ENCODE measurements at places on chromosomes 16 and 17.
A peak's percentile ranks its signal among the peaks of the same experiment; 100 is the strongest.

DNA sequence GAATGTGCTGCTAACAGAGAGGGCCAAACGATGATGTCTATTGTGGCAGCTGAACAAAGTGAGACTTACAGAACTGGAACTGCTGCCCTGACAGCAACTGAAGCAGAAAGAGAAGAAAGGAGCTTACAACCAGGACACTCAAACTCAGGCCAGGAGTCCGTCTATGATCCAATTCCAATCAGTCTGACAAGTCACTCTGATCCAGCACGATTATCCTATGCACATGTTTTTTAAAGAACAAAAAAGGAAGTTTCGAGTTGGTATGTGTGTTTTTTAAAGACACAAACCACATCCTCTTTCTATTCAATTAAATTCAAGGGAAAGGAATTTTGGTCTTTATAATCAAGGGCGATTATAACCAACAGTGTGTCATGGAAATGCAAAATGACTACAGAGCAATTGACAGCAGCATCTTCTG is 42.4 kb upstream of the MTMR4 start:
- no peak for DNase-seq
- H3K4me1 ChIP-seq = peaks cover 10% of the 10 kb centered on the region
- no peaks in the 10 kb centered on the region for H3K36me3 ChIP-seq
- no peak overlapping the region for H3K27ac ChIP-seq
- no peak overlapping the region for H3K4me3 ChIP-seq
- no peaks in the 10 kb centered on the region for H3K27me3 ChIP-seq

GRCh38 chr16:53678155-53678554 is 25.5 kb downstream of the RPGRIP1L start:
- no peak overlapping the region for H3K4me3 ChIP-seq
- no peak for DNase-seq
- no peaks in the 10 kb centered on the region for H3K36me3 ChIP-seq
- no peaks in the 10 kb centered on the region for H3K4me1 ChIP-seq

DNA sequence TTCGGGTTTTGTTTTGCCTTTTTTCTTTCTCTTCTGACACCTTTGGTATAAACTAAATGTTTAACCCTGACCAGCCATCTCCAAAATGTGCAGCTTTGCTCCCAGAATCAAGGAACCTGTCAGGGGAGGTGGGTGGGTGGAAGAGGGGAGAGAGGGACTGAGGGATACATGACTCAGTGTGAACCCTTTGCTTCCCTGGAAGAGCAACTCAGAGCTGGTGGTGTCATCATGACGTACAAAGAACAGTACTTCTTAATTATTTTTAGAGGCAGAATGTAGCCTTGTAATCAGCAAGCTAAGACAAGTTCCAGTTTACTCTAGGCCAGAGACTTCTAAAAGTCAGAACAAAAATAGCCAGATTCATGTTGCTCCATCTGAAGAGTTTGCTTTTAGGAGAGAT is 119.6 kb upstream of the HAS3 start:
- no peaks in the 10 kb centered on the region for H3K27me3 ChIP-seq
- no peaks in the 10 kb centered on the region for H3K36me3 ChIP-seq

- no peak overlapping the region for H3K27ac ChIP-seq
- H3K27me3 ChIP-seq = peaks cover 3% of the 10 kb centered on the region
- peaks cover 12% of the 10 kb centered on the region for H3K4me1 ChIP-seq
- DNase-seq = peak; percentile 46
- H3K36me3 ChIP-seq = no peaks in the 10 kb centered on the region
- no peak overlapping the region for H3K4me3 ChIP-seq
Observed at GRCh38 chr17:58630883-58631522, 60.8 kb downstream of the TEX14 start.

DNA sequence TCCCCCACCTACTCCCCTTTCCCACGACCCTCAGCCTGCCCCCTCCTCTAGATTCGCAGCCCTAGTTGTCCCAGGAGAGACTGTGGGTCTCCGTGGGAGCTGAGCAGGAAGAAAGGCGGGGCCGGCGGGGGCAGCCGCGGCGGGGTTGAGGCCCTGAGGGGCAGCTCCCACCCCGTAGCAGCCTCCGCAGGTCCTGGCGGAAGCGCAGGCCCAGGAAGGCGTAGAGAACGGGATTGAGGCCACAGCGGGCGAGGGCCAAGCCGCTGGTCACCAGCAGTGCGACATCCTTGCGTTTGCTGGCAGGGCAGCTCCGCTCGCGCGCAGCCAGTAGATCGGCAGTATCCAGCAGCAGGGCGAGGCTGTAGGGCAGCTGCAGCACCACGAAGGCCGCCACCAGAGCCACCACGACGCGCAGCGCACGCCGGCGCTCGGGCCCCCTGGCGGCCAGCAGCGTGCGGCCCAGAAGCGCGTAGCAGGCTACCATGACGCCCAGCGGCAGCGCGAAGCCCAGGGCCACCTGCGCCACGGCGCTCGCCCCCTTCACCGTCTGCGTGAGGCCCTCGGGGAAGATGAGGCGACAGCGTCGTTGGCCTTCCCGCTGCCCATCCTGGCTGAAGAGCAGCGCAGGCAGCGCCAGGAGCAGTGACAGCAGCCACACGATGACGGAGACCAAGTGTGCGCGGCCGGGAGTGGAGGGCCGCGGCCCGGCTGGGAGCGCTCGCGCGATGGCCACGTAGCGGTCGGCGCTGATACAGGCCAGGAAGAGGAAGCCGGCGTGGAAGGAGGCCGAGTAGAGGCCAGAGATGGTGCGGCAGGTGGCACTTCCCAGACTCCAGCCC is 1.9 kb downstream of the CCR10 start:
- peak; percentile 86 for DNase-seq
- H3K27ac ChIP-seq = peak overlapping the region; percentile 61
- H3K27me3 ChIP-seq = peaks cover 24% of the 10 kb centered on the region
- no peak overlapping the region for H3K4me3 ChIP-seq

GRCh38 chr16:69834807-69835466 is 72.8 kb downstream of the WWP2 start:
- H3K4me3 ChIP-seq = no peak overlapping the region
- H3K27ac ChIP-seq = no peak overlapping the region
- peaks cover 15% of the 10 kb centered on the region for H3K4me1 ChIP-seq

GRCh38 chr16:58885528-58886170 is 151.5 kb upstream of the GOT2 start:
- no peak for DNase-seq
- H3K27me3 ChIP-seq = peaks cover 3% of the 10 kb centered on the region
- H3K36me3 ChIP-seq = no peaks in the 10 kb centered on the region
- peaks cover 4% of the 10 kb centered on the region for H3K4me1 ChIP-seq
- H3K27ac ChIP-seq = no peak overlapping the region

DNA sequence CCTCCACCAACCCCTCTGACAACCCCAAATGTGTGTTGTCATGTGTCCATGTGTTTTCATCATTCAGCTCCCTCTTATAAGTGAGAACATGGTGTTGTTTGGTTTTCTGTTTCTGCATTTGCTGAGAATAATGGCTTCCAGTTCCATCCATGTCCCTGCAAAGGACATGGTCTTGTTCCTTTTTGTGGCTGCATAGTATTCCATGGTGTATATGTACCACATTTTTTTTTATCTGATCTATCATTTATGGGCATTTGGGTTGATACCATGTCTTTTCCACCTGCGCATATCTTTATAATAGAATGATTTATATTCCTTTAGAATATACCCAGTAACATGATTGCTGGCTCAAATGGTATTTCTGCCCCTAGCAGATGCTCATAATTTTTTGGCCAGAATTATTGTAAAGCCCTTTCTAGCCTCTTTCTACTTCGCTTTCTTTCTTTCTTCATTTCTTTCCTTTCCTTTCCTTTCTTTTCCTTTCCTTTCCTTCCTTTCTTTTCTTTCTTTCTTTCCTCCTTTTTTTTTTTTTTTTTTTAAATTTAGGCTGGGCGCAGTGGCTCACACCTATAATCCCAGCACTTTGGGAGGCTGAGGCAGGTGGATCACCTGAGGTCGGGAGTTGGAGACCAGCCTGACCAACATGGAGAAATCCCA is 12.7 kb downstream of the REXO5 start:
- H3K36me3 ChIP-seq = peaks cover 4% of the 10 kb centered on the region
- no peak overlapping the region for H3K27ac ChIP-seq
- H3K4me1 ChIP-seq = no peaks in the 10 kb centered on the region
- no peak overlapping the region for H3K4me3 ChIP-seq
- DNase-seq = no peak

GRCh38 chr17:32958418-32958817 is 30.5 kb downstream of the TMEM98 start:
- H3K27ac ChIP-seq = no peak overlapping the region
- H3K27me3 ChIP-seq = peaks cover 7% of the 10 kb centered on the region
- H3K4me3 ChIP-seq = no peak overlapping the region
- DNase-seq = no peak

DNA sequence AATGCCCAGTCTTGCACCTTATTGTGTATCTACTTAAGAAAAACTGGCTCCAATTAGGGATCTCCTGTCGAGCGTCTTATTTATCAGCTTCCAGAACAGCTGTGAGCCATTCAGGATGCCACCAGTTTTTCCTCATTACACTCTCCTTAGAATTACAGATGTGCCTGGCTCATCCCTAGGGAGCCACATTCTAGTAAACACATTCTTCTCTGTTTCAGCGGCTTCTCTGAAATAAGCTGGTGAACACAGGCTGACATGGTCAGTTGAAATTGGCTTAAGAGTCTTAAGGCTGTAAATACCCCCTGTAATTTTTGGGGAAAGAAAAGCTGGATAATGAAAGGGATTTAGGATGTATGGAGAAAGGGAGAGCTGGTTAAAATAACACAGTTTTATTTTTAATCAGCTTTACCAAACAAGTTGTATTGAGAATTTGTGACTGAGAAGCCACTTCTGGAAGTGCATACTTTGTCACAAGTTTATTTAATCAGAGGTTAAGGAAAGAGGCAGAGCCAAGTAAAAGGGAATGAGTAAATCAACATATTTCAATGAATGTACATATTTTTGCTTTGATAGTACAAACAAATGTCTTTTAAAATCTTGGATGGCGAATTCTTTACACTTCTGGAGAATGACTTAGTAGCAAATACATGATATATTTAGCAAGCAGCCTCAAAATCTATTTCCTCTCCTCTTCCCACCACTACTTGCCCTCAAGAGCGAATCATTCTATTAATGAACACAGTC is 562.0 kb upstream of the GOT2 start:
- no peaks in the 10 kb centered on the region for H3K4me1 ChIP-seq
- no peak overlapping the region for H3K4me3 ChIP-seq

- H3K27me3 ChIP-seq = peaks cover 2% of the 10 kb centered on the region
- no peak overlapping the region for H3K4me3 ChIP-seq
- no peak for DNase-seq
- peaks cover 9% of the 10 kb centered on the region for H3K4me1 ChIP-seq
- H3K27ac ChIP-seq = no peak overlapping the region
Observed at GRCh38 chr17:70187383-70187782, 18.1 kb downstream of the KCNJ2 start.

DNA sequence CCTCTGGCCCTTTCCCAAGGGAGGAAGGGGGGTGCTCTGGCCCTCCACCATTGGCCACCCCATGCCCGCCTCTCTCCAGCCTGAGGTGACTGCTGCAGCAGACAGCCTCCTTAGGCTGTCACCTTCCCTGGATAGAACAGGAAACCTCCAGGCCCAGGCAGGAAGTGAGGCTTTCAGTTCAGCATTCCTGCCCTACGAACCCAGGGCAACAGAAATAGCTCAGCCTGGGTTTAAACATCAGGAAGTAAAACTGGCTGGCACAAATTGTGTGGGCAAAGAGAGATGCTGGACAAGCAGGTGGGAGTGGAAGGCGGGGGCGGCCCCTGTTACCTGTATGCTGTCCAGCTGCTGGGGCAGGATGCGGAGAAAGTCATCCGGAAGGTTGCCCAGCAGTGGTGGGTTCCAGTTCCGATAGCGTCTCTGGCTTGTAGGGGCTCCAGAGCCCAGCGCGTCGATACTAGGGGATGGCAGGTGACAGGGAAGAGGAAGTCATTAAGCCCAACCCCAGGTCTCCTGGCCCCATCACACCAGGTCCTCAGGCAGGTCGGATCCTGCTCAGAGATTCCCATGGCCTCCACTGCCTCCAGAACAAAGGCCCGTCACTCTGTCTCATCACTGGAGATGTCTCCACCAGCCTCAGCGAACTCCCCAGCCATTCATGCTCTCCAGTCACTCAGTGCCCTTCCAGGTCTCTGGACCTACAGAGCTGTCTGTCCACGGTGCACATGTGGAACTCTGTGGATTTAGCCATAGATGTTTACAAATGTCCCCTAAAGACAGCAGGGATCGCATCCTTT is 23.6 kb upstream of the MRPS23 start:
- peaks cover 6% of the 10 kb centered on the region for H3K36me3 ChIP-seq
- peaks cover 56% of the 10 kb centered on the region for H3K4me1 ChIP-seq
- peaks cover 14% of the 10 kb centered on the region for H3K27me3 ChIP-seq
- peak overlapping the region; percentile 67 for H3K4me3 ChIP-seq
- H3K27ac ChIP-seq = peak overlapping the region; percentile 88

DNA sequence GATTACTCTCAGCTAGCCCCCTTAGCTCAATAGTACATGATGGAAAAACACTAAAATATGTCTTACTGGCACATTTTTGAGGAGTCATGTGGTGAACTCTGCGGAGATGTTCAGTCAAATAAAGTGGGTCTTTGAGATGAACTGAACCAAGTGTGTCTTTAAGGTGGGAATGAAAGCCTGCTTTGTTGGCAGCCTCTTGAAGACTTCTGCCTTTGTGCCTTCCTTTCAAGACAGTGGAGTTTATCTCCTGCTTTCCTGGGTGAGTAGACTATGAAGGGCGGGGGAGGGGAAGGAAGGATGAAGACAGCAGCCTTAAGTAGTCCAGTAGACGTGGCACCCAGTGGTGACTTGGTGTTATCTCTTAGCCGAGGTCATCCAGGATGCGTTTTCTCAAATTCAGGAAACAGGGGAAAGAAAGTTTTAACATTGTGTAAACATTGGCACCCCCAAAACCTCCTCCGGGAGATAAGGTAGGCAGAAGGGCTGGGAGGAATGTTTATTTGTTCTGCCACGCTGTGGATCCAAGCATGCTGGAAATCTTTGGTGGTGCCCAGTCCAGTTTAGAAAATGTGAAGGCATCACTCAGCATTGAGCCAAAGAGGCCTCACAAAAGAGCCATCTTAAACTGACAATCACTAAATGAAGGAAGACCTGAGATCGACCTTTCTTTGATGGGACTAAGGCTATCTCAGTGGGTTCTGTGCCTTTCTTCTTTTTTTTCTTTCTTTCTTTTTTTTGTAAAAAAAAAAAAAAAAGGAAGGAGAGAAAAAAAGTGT is 220.6 kb downstream of the FTO start:
- H3K4me1 ChIP-seq = peaks cover 33% of the 10 kb centered on the region
- no peak for DNase-seq
- no peaks in the 10 kb centered on the region for H3K27me3 ChIP-seq
- peak overlapping the region; percentile 4 for H3K27ac ChIP-seq
- H3K36me3 ChIP-seq = no peaks in the 10 kb centered on the region

DNA sequence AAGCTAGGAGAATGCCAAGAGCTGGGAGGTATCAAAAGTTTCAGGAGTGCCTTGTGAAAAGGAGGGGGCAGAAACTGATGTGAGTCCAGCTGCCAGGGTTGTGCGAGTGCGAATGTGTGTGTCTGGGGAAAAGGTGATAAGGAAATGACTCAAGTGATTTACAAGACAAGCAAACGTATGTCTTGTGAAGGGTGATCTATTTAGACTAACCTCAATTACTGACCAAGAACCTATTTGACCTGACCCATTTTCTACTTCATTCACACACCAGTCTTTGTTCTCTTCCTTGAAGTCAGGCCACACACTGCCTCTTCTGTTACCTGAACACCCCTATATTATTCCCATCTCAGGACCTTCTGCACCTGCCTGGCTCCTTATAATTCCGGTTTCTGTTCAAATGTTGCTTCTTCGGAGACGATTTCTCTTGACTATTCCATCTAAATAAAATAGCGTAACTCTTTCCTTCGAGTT is 1.0 kb downstream of the GDE1 start:
- no peak for DNase-seq
- H3K27me3 ChIP-seq = peaks cover 1% of the 10 kb centered on the region
- H3K4me3 ChIP-seq = peak overlapping the region; percentile 98
- H3K27ac ChIP-seq = peak overlapping the region; percentile 19
- H3K4me1 ChIP-seq = peaks cover 20% of the 10 kb centered on the region

Data from endothelial cell (in vitro differentiated cells).